Activated CD4-positive, alpha-beta T cell treated with anti-CD3 and anti-CD28 coated beads, Interleukin-2, Interleukin-6, amounts not matched to agents 100 ng/mL and 50 ng/mL, durations not matched to agents 16 hours and 8 hours (primary cell): ENCODE measurements at places on chromosomes 11 and 22.

DNA sequence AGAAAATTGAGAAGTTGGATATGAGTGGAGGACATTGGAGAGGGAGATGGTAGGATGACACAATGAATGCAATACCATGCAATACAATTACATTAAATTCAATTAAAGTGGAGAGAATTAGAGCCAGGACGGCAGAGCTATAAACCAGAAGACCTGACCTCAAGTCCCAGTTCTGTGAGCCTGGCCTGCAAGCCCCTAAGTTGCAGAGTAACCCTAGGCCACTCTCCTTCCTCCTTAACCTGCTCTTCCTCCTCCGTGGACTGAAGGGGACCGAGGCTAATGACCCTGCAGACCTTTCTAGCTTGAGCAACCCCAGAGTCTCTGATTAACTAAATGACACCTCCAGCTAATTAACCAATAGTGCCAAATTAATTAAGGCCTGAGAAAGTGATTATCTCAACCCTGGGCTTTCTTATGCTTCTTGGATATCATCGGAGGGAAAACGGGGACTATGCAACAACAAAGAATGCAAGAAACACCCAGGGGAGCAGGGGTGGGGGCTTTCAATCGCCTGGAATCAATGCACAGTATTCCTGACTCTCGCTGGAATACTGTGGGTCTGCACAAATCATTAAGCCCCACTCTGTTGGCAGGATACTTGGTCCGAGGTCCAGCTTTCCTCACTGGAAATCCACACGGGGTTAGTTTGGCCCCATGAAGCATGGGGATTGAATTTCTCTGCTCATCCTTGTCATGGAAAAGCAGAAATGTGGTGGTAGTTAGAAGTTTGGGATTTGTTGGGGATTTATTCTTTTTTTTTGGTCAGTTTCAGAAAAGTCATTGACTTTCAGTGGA lies 548.3 kb downstream of the MN1 start:
- no peak for DNase-seq

- DNase-seq, result no peak
Measured at GRCh38 chr11:45725121-45725520, 59.7 kb upstream of the CHST1 start.

- no peak for DNase-seq
Measured at GRCh38 chr22:20863366-20863765, 4.6 kb downstream of the SNAP29 start.

DNA sequence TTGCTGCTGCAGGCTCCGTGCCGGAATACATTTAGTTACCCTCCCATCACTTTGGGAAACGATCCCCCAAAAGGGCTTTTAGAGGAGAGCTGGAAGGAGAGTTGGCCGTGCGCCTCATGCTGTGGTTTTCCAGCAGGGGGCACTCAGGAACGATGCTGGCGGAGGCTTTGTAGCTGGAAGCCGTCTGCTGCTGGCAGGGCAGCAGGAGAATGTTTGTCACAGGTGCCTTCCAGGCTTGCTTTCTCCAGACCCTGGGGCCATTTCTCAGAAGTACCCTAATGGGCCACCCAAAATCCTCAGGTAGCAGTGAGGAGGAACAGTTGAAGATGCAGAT lies 30.0 kb upstream of the CABP7 start:
- peak; percentile 40 for DNase-seq

GRCh38 chr11:11586465-11586864 lies 35.3 kb downstream of the GALNT18 start:
- DNase-seq, result no peak

- no peak for DNase-seq
Measured at GRCh38 chr11:94755494-94755893, 12.7 kb upstream of the AMOTL1 start.

GRCh38 chr11:15136166-15136565 lies 21.4 kb downstream of the INSC start:
- DNase-seq, result peak; percentile 10

- DNase-seq, result no peak
Measured at GRCh38 chr11:128890543-128891368, at the start of gene KCNJ5. Gene KCNJ5, plus strand, starts transcription at chr11:128891356. Its CDS starts 19,918 bp downstream, at chr11:128911274.

- DNase-seq, result no peak
Measured at GRCh38 chr11:75160220-75160757, 9.4 kb downstream of the SLCO2B1 start.

DNA sequence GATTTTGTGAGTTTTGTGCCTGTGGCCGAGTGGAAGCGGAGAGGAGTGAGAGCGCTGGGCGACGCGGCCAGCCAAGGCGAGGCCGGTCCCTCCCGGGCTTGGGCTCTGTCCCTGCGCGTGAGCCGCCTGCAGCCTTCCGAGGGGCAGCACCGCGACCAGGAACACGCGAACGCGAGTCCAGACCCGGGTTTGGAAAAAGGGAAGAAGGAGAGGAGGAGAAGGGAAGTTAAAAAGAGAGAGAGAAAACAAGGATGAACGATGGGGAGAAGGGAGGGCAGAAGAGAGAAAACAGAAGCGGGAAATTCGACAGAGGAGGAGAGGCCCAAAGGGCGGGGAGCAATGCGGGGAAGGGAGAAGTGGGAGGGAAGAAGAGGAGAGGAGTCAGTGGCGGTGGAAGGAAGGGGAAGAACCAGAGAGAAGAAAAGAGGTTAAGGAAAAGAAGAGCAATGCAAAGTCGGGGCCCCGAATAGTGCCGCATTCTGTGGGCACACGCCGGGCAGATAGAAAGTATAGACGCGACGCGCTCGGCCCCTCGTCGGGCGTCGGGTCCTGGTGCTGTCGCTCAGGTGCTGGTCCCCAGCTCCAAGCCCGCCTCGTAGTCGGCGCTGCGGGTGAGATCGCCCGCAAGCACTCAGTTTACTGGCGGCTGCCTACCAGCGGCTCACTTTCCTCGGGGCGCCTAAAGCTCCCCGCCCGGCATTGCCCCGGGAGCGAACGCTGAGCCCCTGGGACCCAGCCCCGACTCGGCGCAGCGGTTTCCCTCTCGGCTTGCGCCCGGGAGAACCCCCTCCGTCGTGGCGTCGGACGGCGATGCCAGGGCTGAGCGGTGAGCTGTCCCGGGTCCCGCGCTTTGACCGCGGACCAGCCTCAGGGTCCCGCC lies 2.8 kb upstream of the BARX2 start:
- DNase-seq, result no peak

DNA sequence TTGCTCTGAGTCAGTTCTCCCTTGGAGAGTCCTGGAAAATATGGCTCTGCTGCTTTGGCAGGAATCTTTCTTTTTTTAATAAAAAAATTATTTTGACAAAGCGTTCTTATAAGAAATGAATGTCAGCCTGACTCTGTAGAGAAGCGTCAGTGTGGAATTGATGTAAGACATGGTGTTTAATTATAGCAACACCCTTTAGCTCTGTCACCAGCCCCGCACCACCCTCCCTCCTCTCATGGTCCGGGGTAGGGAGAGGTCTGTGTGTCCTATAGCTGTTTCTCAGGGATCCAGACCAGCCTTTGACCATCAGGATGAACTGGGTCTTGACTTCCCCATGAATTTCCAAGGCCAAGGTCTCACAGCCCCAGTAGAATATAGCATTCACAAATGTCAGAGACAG lies 120.6 kb downstream of the CHST1 start:
- no peak for DNase-seq

GRCh38 chr11:12212821-12213185 lies 102.4 kb downstream of the MICAL2 start:
- no peak for DNase-seq

GRCh38 chr22:36727110-36727509 lies 23.6 kb upstream of the CACNG2 start:
- no peak for DNase-seq

DNA sequence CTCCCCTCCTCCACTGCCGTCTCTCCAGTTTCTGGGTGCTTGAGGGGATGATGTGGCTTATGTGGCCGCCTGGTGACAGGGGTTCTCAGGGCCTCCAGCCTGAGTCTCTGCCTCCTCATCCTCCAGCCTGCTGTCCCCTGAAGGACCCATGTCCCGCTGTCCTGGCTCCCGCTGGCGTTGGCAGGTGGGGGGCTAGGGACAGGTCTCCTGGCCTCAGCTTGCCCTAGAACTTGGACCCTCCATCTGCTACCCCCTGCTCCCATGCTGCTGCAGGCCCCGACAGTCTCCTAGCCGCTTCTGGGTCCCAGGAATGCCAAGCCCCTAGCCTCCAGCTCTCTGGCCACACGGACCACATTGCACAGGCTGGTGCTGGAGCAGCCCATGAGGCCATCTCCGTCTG lies 13.9 kb upstream of the CELSR1 start:
- DNase-seq, result no peak

GRCh38 chr11:3934658-3935057 lies 79.2 kb downstream of the STIM1 start:
- no peak for DNase-seq

GRCh38 chr11:125036933-125037332 lies 26.2 kb upstream of the SLC37A2 start:
- peak; percentile 56 for DNase-seq

DNA sequence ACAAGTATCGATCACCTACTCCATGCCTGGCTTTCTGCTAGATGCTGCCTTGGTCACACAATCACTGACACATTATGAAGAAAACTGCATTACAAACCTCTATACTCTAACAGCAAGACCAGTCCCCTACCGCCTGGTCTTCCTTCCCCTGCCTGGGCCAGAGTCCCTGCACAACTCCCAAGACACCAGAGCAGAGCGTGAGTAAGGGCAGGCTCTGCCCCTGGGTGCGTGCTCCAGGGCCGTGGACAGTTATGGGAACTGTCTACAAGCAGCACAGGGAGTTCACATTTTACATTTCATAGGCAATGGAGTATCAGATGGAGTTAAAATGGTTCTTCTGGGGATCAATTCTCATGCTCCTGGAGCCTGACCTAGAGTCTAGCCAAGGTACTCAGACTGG lies 6.5 kb downstream of the FZD4 start:
- no peak for DNase-seq

DNA sequence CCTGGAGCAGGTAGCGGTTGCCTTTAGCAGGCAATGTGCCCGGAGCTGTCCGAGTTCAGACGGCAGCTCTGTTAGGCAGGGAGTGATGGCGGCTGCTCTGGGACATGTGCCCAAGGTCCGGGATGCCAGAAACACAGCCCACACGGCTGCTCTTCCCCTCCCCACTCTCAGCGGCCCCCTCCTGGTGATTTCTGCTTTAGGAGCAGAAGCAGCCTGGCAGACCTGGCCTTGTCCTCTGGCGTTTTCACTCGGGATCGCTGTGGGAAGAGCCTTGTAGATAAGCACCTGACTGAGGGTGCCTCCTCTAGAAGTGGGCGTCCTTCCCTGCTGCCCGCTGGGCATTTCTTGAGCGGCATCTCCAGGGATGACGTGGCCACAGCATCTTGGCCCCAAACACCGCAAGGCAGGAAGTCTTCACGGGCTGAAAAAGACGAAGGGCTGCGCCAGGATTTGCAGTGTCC lies 392.2 kb downstream of the TBC1D22A start:
- DNase-seq, result no peak

DNA sequence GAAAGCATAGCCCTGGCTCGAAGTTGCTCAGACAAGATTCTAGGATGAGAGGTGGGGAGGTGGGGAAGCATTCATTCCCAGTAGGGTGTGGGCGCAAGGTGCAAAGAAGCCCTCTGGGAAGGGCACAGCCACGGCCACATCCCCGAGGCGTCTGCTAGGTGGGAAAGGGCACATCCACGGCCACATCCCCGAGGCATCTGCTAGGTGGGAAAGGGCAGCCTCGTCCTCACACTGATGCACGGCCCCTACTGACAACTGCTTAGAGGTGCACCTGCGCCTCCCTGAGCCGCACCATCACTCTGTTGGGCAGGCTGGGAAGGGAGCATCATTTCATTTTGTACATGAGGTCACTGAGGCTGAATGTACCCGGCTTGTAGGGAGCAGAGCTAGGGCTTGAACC lies 94.6 kb upstream of the PITPNB start:
- no peak for DNase-seq

GRCh38 chr11:62295504-62295903 lies 3.4 kb downstream of the SCGB1D4 start:
- peak; percentile 7 for DNase-seq

DNA sequence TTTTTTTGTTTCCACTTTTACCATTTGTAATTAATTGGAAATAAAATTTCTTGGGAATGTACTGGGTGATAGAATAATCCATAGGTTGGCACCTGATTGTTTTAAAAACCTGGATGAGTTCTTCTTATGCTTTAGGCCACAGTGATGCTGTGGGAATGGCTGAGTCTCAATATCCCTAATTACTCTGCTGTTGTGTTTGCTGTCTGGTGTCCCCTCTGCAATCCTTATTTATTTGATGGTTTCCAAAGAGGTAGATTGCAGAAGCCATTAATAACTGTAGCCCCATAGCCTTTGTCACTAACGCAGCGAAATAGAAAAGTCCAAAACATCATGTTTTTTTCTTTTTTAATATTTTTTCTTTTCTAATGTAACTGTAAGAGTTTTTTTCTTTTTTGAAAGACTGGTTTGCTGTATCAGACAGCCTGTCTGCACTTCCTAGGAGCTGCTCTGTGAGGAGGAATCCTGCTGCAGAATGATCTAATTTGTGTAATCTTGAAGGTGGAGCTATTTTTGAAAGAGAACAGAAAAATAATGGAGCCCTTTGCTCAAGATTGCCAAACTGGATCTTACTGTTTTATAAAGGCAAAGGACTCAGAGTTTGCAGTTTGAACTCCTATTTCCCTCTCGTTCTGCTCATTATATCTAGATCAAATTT lies 14.9 kb downstream of the PACS1 start:
- no peak for DNase-seq

DNA sequence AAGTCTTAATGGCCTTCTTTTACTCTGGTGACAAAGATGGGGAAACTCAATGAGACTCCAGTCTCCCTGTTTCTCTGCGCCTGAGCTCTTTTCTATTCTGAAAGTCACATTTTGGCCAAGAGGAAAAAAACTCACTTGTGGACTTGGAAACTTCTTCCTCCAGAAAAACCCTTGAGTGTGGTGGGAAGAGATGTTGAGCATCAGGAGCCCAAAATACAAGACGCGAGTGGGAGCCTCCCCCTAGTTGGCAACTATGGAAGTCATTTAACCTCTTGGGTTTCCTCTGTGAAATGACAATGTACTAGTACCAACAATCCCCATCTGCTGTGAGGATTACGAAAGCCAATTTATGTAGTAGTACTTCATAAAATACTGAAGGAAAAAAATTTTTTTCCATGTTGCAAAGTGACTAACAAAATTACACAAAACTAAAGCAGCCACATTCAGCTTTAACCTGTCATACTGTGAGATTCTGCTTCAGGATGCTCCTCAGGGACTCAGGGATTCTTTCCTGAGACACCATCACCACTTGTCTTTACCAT lies 524 bp upstream of the SLC25A17 start:
- DNase-seq, result peak; percentile 15

GRCh38 chr11:132621976-132622580 lies 910.2 kb downstream of the OPCML start:
- DNase-seq, result no peak

DNA sequence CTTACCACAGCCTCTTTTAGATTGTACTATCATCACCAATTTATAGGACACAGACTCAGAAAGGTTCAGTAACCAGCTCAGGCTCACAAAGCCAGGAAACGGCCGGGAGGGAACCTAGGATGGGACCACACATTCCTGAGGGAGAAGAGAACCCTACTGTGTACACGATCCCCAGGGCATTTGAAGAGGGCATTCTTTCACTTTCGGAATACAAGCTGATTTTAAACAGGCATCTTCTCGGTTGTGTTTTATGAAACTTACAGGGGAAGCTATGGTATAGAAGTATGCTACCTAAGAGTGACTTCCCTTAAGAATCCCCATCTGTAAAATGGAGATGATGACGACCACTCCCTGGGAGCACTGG lies 19.0 kb downstream of the SMCO4 start:
- DNase-seq, result no peak

- DNase-seq, result peak; percentile 22
Measured at GRCh38 chr22:46044621-46045458, 67.9 kb upstream of the WNT7B start.

- no peak for DNase-seq
Measured at GRCh38 chr11:94583213-94583865, 16.2 kb downstream of the PIWIL4 start.

- no peak for DNase-seq
Measured at GRCh38 chr11:71491940-71492339, 35.1 kb upstream of the KRTAP5-7 start.
